Motor neuron (in vitro differentiated cells): ENCODE measurements at places on chromosomes 1 and 21. TPM values are rescaled to one million over a fixed set of nuclear protein-coding genes. Genes with fewer than 3 reads are reported as not detected.

The NMNAT2 gene
- 0.71 and 0.73 TPM in 2 replicates for total RNA-seq

DNA sequence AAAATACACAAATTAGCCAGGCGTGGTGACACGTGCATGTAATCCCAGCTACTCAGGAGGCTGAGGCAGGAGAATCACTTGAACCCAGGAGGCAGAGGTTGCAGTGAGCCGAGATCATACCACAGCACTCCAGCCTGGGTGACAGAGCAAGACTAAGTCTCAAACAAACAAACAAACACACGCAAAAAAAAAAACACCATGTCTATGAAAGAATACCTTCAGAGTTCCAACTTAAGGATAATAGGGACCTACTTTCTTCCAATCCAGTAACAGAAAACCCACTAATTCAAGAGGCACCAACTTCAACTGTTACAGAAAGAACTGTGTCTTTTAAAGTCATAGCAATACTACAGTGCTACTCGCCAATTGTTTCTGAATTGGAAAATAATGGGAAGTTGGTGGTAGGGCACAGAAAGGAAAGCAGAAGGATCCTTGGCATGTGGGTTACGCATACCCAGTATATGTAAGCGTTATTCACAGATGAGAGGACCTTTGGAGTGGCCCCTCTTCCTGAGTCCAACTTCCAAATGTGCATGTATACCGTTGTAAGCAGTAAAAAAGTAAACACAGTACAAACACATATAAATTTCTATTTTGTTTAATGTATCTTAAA lies 87.0 kb downstream of the ACBD6 start:
- no peak for ATAC-seq

DNA sequence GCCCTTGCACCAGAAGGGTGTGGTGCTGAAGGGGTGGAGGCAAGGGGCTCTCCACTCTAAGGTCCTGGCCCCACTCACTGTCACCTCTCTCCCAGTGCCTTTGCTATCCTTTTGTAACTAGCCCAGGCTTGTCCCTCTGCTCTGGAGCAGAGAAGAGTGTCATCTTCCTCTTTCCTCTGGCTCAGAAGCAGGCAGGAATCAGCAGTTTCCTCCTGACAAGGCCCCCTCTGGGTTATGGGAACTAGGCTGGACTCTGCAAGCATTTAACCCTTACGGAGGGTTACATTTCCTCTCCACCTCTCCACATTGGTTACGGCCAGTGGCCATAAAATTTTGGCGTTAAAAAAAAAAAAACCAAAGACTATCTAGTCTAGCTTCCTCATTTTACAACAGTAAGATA lies 30.4 kb downstream of the PLXNA2 start:
- peak; percentile 44 for ATAC-seq

- ATAC-seq = peak; percentile 16
Observed at GRCh38 chr1:6491480-6491962, at the start of gene PLEKHG5. Gene PLEKHG5 (minus strand): TSS chr1:6491667. CDS start chr1:6477571, 14,096 bp downstream.
